ENCODE measurements at places on chromosomes 5 and 9.

GRCh38 chr5:174694611-174695010 lies 29.8 kb upstream of the MSX2 start:
- no peak for DNase-seq

GRCh38 chr5:134610725-134611124 lies 21.9 kb downstream of the SAR1B start:
- no peak for DNase-seq

DNA sequence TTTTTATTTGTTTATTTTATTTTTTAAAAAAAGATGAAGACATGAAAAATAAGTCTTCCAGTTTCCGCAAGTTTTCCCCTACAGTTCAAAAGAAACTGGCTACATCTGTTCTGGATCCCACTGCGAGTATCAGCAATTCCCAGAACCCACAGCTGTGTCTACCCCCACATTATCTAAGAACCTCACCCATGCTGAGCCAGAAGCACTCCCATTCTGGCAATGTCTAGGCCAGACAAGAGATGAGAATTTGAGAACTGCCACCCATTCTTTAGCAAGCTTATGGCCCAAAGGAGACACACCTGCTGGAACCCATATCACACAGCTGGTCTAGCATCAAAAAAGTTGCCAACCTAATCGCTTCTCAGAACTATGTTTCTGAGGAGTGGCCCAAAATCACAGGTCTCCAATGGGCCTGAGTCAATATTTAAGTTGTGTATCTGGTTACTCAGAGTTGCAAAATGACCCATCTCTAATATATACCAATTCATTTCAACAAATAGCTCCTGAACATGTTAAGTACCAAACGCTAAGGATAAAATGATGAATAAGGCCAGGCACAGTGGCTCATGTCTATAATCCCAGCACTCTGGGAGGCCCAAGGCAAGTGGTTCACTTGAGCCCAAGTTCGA lies 27.1 kb downstream of the MTMR12 start:
- no peak for DNase-seq

DNA sequence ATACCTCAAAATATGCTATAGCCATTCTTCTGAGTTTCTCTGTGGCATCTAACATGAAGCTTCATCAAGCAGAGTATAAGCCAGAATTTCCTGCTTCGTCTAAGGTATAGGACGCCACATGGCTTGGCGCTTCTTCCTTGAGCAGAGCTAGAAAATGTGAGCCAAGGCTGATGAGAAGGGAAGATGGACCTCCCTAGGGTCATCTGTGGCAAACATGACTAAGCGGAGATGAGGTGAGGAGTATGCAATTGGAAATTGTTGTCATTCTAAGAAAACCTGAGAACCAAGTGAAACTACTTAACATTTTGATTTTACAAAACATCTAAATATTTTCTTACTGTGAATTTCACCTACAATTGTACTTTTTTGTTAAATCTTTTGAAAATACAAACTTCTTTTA lies 466.5 kb downstream of the PSAT1 start:
- no peak for DNase-seq

DNA sequence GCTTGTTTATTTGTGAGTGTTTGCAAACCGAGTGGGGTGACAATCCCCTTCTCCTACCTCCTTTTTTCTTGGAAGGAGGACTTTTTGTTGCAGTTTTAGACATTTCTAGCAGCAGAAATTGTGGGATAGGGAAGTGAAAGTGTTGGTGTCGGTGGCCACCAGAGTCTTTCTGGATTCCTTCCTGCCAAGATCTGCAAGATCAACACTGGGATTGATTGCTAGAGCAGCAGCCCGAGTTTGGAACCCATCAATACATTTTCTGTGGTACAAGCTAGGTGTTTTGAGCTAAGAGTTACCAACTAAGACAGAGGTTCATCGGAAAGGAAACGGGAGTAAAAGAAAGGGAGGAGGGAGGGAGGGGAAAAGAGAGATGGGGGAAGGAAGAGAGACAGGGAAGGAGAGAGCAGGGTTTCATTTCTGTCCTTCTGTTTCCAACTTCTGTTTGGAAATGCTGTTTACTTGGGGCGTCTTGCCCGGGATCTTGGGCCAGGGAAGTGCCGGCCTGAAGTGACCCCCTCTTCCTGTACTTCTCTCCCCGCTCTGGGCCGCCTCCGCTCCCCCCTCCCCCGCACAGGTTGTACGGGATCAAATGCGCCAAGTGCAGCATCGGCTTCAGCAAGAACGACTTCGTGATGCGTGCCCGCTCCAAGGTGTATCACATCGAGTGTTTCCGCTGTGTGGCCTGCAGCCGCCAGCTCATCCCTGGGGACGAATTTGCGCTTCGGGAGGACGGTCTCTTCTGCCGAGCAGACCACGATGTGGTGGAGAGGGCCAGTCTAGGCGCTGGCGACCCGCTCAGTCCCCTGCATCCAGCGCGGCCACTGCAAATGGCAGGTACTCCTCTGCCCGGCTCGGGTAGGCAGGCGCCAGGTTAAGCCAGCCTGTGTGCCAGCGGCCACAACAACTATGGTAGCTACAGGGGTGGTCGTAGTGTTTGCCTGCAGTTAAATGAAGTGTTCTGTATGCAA lies 4.0 kb downstream of the ISL1 start:
- no peak for DNase-seq

- no peak for DNase-seq
Measured at GRCh38 chr5:79886456-79886855, 104.6 kb downstream of the MTX3 start.

All from fibroblast of skin of back (primary cell).